T-helper 2 cell (primary cell): ENCODE measurements at places on chromosomes 5 and 9.

DNA sequence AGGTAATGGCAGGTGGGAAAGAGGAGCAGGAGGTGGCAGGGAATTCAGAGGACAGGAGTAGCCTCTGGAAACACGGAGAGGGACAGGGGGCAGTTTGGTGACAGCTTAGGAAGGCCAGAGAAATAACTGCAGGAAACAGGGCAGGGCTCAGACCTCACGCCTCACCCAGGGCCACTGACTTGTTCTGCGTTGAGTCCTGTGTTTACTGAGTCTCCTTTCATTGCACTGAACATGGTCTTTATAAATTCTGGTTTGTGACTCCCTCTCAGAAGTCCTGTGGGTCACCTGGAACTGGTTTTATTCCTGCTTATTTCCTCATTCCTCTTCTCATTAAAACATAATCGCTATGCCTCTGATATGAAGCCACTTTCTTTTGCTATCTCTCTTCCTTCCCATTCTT lies 55.2 kb upstream of the ZNF622 start:
- no peak for DNase-seq

- no peak for DNase-seq
These were observed 7.6 kb downstream of the SHB start for GRCh38 chr9:38061326-38061977.

DNA sequence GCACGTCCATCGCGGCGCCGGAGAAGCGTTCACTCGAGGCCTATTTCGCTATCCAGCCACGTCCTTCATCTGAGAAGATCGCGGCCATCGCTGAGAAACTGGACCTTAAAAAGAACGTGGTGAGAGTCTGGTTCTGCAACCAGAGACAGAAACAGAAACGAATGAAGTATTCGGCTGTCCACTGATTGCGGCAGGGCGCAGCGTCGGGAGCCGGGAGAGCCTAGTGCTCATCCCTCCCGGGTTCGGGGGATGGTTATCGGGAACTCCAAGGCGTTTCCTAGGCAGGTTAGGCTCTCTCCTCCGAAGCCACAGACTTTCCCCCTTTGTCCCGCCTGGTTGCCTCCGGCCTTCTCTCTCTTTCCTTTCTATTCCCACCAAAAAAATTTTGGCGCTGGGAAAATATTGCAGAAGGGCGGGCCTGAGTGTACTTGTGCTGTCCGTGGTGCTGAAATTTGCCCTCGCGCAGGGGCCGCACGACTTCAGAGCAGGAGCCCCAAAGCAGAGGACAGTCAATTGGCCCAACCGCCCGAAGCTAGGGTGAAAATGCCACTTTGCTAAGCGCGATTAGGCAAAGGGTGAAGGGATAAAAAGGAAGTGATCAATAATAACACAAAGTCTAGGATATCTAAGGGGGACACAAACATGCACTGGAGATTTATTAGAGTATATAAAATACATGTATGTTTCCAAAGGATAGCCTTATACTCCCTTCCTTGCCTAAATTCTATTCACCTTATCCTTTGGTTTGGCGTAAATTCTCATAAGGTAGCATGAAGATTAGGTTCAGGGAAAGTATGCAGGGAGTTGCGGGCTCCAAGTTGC lies 1.8 kb downstream of the POU4F3 start:
- no peak for DNase-seq

GRCh38 chr9:15155826-15156225 lies 151.2 kb downstream of the TTC39B start:
- no peak for DNase-seq

DNA sequence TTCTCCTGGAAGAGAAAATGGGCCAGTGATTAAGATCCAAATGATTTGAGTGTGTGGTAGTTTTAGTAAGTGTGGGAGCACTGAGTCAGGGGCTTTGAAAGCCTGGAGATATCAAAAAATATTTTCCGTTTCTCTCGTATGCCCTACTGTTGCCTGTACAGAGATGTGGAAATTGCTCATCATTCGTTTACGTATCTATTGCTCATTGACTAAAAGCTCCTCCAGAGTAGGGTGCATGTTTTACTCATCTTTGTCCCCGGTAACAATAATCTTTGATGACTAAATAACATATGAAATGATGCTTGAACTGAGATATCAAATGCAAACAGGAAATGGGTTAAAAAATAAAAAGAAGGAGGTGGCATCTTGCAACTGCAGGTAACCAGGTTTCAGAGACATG lies 114.2 kb upstream of the FST start:
- no peak for DNase-seq

- DNase-seq = no peak
These were observed 19.9 kb downstream of the CCNH start for GRCh38 chr5:87392801-87393200.

DNA sequence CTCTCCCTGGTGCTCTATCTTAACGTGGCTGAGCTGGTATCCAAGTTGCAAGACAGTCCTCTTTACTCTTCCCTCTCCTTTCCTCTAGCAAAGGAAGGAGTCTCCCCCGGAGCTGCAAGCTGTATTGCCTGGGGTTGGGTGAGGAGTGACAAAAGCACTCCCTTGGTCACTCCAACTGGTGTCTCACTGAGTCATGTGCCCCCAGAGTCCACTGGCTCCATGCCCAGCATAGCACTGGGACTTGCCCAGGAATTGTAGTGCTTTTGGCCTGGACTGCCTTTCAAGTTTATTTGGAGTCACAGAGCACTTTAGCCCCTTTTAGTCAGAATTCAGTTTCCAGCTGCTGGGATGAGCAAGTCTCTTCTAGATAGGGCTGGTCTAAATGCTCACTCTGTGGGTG lies 82.6 kb upstream of the FST start:
- no peak for DNase-seq

GRCh38 chr9:14021871-14022525 lies 291.9 kb downstream of the NFIB start:
- no peak for DNase-seq

- no peak for DNase-seq
These were observed 227.3 kb downstream of the MCTP1 start for GRCh38 chr5:95057615-95058014.

DNA sequence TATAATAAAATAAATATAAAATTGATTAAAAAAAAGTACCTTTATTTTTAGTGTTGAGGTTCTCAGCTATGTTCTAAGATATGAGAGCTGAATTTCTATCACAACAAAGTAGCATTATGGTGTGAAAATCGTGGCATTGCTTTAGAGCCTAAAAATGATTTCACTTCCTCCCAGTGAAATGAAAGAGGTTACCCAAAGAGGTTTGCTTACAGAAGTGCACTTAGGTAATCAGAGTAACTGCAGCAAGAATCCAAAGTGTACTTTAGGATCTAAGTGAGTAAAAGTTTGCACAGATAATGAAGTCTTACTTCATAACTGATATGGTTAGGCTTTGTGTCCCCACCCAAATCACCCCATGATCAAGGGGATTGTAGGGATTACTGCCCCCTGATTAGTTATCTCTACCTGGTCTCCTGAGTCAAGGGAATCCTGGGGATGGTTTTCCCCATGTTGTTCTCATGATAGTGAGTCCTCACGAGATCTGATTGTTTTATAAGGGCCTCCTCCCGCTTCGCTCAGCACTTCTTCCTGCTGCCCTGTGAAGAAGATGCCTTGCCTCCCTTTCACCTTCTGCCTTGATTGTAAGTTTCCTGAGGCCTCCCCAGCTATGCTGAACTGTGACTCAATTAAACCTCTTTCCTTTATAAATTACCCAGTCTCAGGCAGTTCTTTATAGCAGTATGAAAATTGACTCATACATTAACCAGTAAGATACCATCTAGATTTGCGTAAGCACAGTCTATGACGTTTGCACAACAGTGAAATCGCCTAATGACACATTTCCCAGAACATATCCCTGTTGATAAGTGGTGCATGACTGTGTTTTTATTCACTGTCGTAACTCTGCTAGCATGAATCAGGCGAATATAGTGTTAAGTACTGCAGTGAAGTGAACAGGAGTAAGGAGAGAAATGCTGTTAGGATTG lies 40.3 kb upstream of the LRRC70 start:
- no peak for DNase-seq

GRCh38 chr5:94442991-94443390 lies 175.4 kb downstream of the KIAA0825 start:
- no peak for DNase-seq

DNA sequence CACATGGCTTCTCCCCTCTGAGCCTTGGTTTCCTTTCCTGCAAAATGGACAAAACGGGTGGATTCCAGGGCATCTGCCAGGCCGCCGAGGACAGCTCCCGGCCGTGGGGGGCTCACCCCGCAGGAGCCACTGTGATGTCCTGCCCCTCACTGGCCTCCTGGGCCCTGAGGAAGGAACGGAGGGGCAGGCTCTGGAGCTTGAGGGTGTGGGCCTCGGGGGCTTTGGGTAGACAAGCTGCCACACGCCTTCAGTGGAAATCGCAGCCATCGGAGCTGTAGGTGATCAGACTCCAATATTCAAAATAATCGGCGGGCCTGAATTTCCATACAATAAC lies 32.2 kb upstream of the UBAC1 start:
- no peak for DNase-seq

DNA sequence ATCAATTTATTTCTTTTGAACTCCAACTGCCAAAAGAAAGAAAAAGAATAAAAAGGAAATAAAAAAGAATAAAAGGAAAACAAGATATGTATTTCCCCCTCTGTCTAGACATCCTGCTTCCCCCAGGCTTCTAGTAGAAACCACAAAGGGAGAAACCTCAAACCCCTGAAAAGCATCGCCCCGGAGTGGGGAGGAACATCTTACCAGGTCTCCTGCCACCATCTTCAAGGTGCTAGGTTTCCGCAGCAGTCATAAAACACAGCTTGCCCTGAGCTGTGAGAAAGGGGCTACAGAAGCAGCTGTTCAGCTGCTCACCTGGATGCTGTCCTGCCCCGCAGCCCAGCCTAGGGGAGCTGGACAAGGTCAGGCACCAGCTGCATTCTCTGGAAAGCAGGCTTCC lies 487.7 kb downstream of the GADD45G start:
- no peak for DNase-seq

- no peak for DNase-seq
These were observed 80.5 kb downstream of the STK10 start for GRCh38 chr5:172107571-172107970.

- peak; percentile 75 for DNase-seq
These were observed 965 bp downstream of the PTGDS start for GRCh38 chr9:136978073-136978864.

DNA sequence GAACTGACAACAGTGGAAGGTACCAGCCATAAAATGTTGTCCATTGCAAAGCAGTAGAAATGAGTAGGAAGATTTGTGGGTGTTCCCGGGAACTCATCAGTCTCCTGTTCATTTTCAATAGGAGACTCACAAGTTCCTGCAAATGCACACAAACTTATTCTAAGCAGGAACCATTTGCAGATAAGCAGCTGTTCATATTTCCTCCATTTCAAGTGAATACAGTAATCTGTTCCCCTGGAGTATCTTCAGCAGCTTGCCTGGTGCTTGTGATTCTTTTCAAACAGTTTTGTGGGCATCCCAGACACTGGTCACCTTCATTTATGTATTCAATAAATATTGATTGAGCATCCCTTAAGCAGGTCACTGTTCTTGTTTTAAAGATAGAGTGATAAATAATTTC lies 1315.5 kb upstream of the C9orf72 start:
- DNase-seq = no peak

DNA sequence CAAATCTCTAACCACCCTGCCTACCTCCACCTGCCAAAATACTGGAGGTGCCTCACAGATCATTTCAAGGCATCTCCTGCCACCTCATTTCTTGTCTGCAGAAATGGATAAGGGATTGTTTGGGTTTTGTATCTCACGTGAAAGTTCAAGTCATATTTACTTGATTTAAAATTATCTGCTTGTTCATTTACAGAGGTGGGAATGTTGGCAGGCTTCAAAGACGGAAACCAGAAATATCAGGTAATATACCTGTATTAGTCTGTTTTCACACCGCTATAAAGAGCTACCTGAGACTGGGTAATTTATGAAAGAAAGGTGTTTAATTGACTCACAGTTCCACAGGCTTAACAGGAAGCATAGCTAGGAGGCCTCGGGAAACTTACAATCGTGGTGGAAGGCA lies 85.4 kb downstream of the CAAP1 start:
- no peak for DNase-seq

GRCh38 chr9:133712221-133713100 lies 25.7 kb downstream of the SARDH start:
- DNase-seq = no peak

GRCh38 chr9:28456861-28457260 lies 883.6 kb upstream of the C9orf72 start:
- DNase-seq = no peak

- no peak for DNase-seq
These were observed 98.2 kb upstream of the ALDH1A1 start for GRCh38 chr9:73050887-73051550.

DNA sequence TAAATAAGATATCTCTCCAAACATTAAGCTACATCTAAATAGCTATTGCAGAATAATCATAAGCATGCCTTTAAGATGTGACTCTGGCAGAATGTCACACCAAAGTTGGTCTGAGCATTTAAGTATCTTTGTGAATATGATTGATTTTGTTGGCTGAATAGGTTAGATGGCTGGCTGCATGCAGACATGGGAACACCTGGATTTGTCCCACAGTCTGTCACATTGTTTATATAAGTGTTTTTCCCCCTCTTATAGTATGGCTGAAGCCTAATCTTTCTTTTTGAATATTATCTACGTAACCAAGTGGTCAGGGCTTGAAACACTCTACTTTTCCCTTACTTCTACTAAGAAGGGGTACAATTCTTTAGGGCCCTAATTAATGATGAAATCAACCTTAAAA lies 36.2 kb downstream of the PCSK1 start:
- no peak for DNase-seq

- DNase-seq = no peak
These were observed 48.4 kb upstream of the FUBP3 start for GRCh38 chr9:130530938-130531337.

GRCh38 chr5:109479260-109479860 lies 69.6 kb upstream of the PJA2 start:
- no peak for DNase-seq

GRCh38 chr5:59517926-59518585 lies 375.5 kb downstream of the PDE4D start:
- DNase-seq = no peak

- DNase-seq = no peak
These were observed 141.9 kb downstream of the ST8SIA4 start for GRCh38 chr5:100761192-100761591.

- DNase-seq = no peak
These were observed 269.1 kb downstream of the MED10 start for GRCh38 chr5:6108981-6109825.

DNA sequence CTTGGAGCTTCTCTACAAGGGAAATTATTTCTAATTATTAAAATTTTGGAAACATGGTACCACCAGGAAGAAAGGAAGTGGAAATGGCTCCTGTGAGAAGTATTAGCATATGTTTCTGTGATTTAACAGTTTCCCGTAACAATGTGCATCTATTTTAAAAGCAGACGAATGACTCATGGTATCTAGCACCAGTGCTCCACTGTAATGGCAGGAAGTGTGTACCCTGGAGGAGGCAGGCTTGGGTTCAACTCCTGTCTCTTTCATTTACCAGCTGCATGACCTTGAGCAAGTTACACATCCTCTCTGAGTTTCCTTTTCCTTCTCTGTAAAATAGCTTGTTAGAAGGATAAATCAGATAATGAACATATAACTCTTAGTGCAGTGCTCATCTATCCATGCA lies 41.0 kb upstream of the ANGPTL2 start:
- no peak for DNase-seq

GRCh38 chr9:82539856-82540579 lies 522.9 kb downstream of the RASEF start:
- DNase-seq = no peak
